NCI-H1092 (cell line): ENCODE measurements at places on chromosomes 4 and X.
A peak's percentile ranks its signal among the peaks of the same experiment; 100 is the strongest.

GRCh38 chrX:129145385-129145784 is 377.9 kb downstream of the SMARCA1 start:
- no peak for DNase-seq

GRCh38 chr4:150348079-150348478 is 233.9 kb upstream of the MAB21L2 start:
- no peak for DNase-seq

- no peak for DNase-seq
Measured at GRCh38 chr4:48021100-48021499, 4.5 kb downstream of the NIPAL1 start.

DNA sequence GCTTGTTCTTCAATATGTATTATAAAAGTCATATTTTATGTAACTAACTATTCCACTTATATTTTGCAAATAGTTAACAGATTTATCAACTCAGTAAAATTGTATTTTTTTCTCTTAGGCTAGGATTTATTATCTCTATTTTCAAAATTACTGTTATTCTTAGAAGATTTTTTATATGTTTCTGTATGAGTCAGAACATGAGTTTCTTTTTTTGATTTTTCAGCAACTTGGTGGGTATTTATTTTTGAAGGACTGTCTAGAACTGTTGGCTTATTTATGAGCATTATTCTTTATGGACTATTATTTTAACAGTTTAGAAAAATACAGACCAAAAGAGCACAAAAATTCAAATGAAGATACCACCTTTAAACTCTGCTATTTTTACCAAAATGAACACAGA is 6.8 kb downstream of the AIMP1 start:
- no peak for DNase-seq

DNA sequence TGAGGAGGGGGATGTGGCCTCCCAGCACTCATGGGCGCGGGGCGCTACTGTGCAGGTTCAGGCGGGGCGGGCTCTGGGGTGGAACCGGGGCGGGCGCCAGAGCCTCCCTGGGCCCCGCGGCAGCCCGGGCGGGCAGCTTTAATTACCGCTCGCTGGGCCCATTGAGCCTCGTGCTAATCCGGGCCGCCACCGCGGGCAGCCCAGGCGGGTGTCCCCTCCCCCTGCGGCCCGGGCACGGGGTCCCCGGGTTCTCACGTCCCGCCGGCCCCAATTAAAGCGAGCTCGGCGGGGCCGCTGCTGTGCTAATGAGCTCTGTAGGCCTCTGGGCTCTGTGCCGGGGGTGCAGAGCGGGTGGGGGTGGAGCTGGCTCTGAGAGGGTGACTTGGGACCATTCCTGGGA is 22.8 kb upstream of the FGFR3 start:
- DNase-seq, result no peak

- DNase-seq, result no peak
Measured at GRCh38 chr4:72388521-72388920, 180.5 kb downstream of the ADAMTS3 start.

- DNase-seq, result no peak
Measured at GRCh38 chr4:48489683-48490011, 405 bp upstream of the ZAR1 start.

DNA sequence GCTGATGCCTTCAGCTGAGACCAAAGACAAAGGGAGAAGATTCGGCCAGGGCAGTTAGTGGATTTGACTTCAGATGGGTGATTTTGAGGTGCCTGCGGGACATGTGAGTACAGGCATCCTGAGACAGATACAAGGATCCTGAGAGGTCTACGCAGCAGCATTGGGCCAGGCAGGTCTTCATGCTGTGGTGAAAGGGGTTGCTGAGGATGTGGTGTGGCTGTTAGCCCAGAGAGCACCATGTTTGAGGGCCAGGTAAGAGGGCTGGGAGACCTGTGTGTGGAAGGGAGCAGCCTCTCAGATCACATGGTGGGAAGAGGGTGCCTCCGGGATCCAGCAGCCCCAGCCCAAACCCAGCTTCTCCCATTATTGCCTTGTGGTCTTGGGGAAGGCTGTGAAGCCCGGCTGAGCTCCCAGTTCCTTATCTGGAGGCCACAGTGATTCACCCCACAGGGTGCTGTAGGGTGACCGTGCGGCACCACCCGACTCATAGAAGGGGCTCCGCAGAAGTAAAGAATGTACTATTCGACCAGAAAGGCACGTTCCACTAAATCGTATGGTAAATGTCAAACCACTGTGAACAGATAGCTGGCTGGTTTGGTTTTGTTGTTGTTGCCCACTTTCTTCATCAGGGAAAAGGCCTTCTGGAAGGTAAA is 27.7 kb upstream of the TADA2B start:
- DNase-seq, result no peak

GRCh38 chr4:21768349-21769310 is 179.9 kb downstream of the KCNIP4 start:
- peak; percentile 38 for DNase-seq

- no peak for DNase-seq
Measured at GRCh38 chr4:1062419-1062818, 50.9 kb downstream of the RNF212 start.

- no peak for DNase-seq
Measured at GRCh38 chr4:47088298-47088697, 56.9 kb downstream of the GABRB1 start.

GRCh38 chr4:74660866-74661265 is 133.5 kb downstream of the BTC start:
- DNase-seq, result no peak

DNA sequence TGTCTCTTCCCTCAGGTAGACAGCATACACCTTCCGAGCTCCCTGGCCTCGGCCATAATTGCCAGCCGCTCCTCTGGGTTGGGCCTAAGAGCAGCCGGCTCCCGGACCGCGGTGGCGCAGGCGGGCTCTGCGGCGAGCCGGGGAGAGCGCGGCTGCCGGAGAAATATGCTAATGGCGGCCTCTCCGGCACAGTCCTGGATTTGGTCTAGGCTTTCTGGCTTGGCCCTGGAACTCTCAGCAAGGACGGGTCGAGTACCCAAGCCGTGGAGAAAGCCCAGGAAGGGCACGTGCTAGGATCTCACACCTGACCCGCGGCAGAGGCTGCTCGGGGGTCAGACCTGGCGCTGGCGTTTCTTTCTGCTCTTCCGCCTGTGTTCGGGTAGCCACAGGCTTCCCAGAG is 18.6 kb upstream of the ZIC3 start:
- DNase-seq, result no peak

DNA sequence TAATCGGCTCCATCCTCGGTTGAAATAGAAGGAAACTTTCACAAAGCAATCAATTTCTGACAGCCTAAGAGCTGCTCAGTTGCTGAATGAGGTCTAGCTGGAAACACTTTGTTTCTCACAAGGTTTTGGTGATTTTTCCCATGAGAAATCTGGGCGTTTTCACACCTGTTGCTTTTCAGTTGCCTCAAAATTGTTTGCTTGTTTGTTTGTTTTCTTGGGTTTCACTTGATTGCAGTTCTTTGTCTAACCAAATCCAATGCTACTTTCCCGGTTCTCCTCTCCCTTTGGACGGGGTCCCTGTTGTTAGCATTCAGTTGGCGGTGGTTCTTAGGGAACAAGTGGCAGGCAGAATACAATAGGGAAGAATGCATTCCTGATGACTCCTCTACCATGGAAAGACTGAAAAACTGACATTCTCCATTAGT is 135.5 kb downstream of the PALLD start:
- no peak for DNase-seq
